ENCODE measurements at places on chromosomes 7 and 10. TPM values are rescaled to one million over a fixed set of nuclear protein-coding genes. Genes with fewer than 3 reads are reported as not detected.

The PIP gene
- not detected for polyA plus RNA-seq

The BLNK gene
- polyA plus RNA-seq: 46.8 TPM

The TMEM213 gene
- not detected for polyA plus RNA-seq

The TRIM8 gene
- polyA plus RNA-seq: 26.4 TPM

The SPDYE8 gene
- polyA plus RNA-seq: not detected

The PSPH gene
- 6.6 TPM for polyA plus RNA-seq

The TET1 gene
- 0.16 TPM for polyA plus RNA-seq

The PPP1R17 gene
- not detected for polyA plus RNA-seq

The PAX2 gene
- not detected for polyA plus RNA-seq

The STYXL1 gene
- 60.5 TPM for polyA plus RNA-seq

The ARMC10 gene
- polyA plus RNA-seq: 17.7 TPM

The CTAGE4 gene
- 3.2 TPM for polyA plus RNA-seq

The SPDYE6 gene
- 0.22 TPM for polyA plus RNA-seq

The NUTM2E gene
- 0.13 TPM for polyA plus RNA-seq

The XRCC2 gene
- polyA plus RNA-seq: 2.0 TPM

The CHAT gene
- polyA plus RNA-seq: not detected

The MACC1 gene
- polyA plus RNA-seq: 5.6 TPM

The C10orf67 gene
- polyA plus RNA-seq: 0.08 TPM

The SLC26A3 gene
- polyA plus RNA-seq: 0.18 TPM

The ARMC3 gene
- polyA plus RNA-seq: 0.04 TPM

The TRPV5 gene
- not detected for polyA plus RNA-seq

The HDAC9 gene
- 1.1 TPM for polyA plus RNA-seq

The KIFBP gene
- 7.1 TPM for polyA plus RNA-seq

The ZNF438 gene
- 3.2 TPM for polyA plus RNA-seq

The CRYGN gene
- not detected for polyA plus RNA-seq

The POT1 gene
- 4.3 TPM for polyA plus RNA-seq

The GIMAP1 gene
- polyA plus RNA-seq: 1.2 TPM

The IFRD1 gene
- 25.1 TPM for polyA plus RNA-seq

The SLC35G1 gene
- 1.4 TPM for polyA plus RNA-seq

The ZNF800 gene
- polyA plus RNA-seq: 8.3 TPM

The TMEM139 gene
- 0.41 TPM for polyA plus RNA-seq

The ACTR3C gene
- polyA plus RNA-seq: 8.0 TPM

The ITPRID1 gene
- not detected for polyA plus RNA-seq

The IFIT1B gene
- polyA plus RNA-seq: not detected

The TECPR1 gene
- 8.4 TPM for polyA plus RNA-seq

Data from esophagus (tissue), 2 donors.